ENCODE measurements at places on chromosomes 1 and 21.

GRCh38 chr1:224743608-224744164 lies 127.6 kb downstream of the CNIH3 start:
- no peak for DNase-seq

DNA sequence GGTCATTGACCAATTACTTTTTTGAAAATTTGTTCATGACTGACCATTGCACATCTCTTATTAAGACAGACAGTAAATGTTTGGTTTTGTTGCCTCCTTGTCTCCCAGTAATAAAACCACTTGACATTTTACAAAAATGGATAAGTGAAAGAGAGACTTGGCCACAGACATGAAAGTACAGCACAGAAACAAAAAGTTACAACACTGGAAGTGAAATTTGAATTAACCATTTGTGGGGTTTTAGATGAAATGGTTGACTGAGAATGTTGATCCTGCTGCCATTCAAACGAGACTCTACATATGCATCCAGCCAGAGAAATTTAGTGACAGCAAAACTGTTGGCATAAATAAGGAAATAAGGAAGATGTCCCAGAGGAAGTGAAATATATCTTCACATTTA lies 79.3 kb upstream of the B3GALT2 start:
- no peak for DNase-seq

- no peak for DNase-seq
Measured at GRCh38 chr21:32312976-32313375, 14.3 kb downstream of the MRAP start.

DNA sequence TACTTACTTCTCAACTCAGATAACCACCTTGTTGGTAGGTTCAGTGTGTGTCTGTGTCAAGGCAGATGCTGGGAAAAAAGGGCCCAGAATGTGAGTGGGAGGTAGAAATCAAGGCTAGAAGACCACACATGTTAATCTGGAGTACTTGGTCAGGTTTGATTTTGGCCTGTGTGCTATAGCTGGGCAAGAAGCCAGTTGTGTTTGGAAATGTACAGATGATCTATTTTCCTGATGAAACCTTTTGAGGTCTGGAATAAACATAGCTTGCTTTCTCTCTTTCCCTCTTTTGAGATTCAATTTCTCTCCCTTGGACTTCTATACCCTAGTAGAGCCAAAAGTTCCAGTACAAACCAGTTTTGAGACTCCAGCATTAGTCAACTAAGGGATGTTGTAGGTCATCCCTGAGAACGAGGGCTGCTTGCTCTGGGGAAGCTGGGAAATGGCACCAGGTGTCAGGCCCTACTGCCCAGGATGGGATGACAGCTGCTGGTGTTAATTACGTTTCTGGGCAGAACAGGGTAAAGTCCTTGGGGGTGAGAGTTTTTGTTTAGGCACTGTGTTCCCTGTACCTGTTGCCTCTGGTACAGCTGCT lies 15.8 kb downstream of the MAPKAPK2 start:
- DNase-seq, result no peak

GRCh38 chr1:65949230-65949626 lies 156.5 kb downstream of the PDE4B start:
- DNase-seq, result no peak

GRCh38 chr1:182263706-182264105 lies 127.9 kb downstream of the GLUL start:
- DNase-seq, result no peak

- peak; percentile 81 for DNase-seq
Measured at GRCh38 chr1:184590163-184590750, 164.4 kb downstream of the EDEM3 start.

DNA sequence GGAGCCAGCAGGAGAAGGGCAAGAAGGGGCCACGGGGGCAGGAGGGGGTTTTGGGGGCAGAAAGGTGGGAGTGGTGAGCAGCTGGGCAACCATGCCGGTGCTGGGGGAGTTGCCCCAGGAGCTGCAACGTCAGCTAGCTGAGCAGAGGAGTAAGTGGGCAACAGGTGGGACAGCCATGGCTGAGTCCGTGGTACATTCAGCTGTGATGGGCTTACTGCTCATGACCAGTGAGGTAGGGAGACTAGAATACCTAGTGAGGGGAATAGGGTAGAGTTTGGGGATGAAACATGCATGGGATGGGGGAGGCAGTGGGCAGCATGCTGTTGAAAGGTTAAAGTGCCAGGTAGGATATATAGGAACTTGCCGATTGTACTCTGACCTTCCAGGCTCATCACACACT lies 2.4 kb downstream of the USP21 start:
- no peak for DNase-seq

GRCh38 chr1:31679091-31679490 lies 24.7 kb downstream of the COL16A1 start:
- no peak for DNase-seq

- no peak for DNase-seq
Measured at GRCh38 chr1:84165601-84166000, 21.5 kb downstream of the PRKACB start.

GRCh38 chr1:236518322-236518721 lies 5.5 kb upstream of the LGALS8 start:
- no peak for DNase-seq

GRCh38 chr21:33539616-33540015 lies 2.3 kb downstream of the GART start:
- DNase-seq, result no peak

DNA sequence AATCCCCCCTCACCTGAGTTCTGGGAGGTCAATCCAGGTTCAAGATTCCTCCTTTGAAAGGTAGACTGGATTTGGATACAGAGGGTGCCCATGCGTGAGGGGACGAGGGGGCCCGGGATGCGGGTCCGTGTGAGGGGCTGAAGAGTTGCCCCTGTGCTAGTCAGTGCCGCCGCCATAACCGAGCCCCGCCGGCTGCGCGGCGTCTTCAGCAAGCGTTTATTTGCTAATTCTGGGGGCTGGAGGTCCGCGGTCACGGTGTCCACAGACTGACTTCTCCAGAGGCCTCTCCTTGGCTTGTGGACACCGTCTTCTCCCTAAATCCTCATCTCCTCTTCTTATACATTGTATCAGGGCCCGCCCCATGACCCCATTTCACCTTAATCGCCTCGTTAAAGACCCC lies 20.9 kb upstream of the SAMD11 start:
- no peak for DNase-seq

GRCh38 chr1:30693822-30694221 lies 29.6 kb downstream of the MATN1 start:
- no peak for DNase-seq

DNA sequence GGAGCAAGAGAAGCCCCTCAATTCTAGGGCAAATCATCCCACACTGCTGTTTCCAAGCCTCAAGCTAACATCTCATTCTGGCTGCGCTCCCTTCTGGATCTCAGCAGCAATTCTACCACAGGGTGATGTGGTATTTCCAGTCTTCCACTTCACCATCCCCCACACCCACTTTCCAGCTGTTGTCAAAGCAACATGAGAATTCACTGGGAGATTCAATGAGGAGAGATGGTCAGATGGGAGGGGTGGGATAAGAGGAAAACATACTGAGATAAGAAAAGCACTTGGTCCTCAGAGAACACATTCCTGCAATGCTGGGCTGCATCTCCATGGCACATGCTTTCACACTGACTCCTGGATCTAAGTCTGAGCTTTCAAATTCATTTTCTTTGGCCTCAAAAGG lies 47.3 kb upstream of the LRRC52 start:
- DNase-seq, result no peak

- DNase-seq, result no peak
Measured at GRCh38 chr1:59317780-59318179, 20.9 kb downstream of the FGGY start.

- no peak for DNase-seq
Measured at GRCh38 chr1:155171836-155172731, 1.0 kb downstream of the KRTCAP2 start.

DNA sequence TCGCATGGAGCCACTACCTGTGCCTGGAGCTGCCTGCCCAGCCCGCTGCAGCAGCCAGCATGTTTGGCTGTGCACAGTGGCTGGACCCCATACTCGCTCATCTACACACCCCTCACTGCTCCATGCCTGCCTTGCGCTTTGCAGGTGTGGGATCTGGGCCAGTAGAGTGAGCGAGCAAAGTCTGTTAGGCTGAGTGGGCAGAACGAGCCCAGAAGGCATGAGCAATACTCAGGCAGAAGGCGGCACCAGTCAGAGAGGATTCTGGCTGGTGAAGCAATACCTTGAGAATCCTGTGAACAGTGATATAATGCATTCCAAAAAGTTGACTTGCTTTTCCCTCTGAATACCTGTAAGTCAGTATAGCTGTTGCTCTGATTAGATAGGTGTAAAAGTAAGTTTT lies 816.4 kb downstream of the KCNT2 start:
- no peak for DNase-seq

- DNase-seq, result no peak
Measured at GRCh38 chr1:15526021-15526489, 593 bp upstream of the DNAJC16 start.

DNA sequence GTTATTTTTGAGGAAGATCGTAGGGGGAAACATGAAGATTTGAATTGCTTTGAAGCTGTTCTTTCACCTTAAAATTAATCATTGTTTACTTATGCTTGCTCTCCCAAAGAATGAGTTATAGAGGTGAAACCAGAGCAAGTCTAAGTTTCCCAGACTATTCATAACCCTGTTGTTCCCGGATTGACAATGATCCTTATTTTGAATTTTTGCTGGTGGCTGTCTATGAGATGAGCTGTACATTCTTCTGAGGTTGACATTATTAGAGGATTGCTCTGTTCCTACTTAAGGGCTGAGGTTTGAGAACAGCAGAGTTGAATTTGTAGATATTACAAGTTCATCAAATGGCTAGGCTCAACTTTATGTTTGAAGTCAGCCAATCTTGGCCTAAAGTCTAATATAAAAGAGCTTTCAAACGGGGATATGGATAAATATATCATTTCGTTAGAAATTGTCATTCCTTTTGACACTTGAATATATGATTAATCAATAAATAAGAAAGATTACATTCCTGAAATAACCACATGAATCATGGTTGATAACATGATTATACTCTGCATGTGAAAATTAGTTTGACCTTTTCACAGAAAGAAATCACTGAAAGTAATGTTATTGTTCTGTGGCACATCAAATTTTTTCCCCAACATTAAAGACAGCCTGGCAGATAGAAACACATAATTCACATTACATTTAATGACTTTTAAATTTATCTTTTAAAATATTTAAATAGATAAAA lies 19.1 kb upstream of the PDE4B start:
- no peak for DNase-seq

- DNase-seq, result no peak
Measured at GRCh38 chr1:229318056-229318455, 24.8 kb downstream of the CCSAP start.

GRCh38 chr1:94020764-94021579 lies 100.0 kb downstream of the ABCA4 start:
- DNase-seq, result no peak

DNA sequence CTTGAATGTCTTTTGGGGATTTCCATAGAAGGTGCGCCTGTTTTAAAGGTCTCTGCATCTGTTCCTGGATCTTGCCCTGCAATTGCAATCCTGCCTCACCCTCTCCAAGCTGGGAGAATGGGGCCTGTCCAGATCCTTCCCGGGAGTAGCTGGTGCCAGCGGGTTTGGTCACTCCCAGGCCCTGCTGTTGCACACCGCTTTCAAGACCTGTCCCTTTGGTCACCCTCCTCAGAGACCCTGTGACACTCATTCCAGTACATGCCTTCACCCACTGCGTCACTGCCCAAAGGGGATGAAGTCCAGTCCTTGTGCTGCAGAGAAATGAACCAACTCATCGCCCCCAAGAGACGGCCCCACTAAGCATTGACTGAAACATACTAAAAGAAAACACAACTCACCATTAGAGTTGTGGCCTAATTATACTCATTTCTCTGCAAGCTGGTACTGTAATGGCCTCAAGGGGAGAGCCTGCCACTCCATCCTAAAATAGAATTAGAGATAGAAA lies 1.9 kb upstream of the IRF2BP2 start:
- DNase-seq, result no peak

GRCh38 chr1:204579681-204580080 lies 63.5 kb downstream of the MDM4 start:
- no peak for DNase-seq

- DNase-seq, result no peak
Measured at GRCh38 chr1:17197696-17198095, 7.2 kb upstream of the PADI1 start.

- DNase-seq, result no peak
Measured at GRCh38 chr1:179807291-179807690, 64.2 kb downstream of the FAM163A start.

DNA sequence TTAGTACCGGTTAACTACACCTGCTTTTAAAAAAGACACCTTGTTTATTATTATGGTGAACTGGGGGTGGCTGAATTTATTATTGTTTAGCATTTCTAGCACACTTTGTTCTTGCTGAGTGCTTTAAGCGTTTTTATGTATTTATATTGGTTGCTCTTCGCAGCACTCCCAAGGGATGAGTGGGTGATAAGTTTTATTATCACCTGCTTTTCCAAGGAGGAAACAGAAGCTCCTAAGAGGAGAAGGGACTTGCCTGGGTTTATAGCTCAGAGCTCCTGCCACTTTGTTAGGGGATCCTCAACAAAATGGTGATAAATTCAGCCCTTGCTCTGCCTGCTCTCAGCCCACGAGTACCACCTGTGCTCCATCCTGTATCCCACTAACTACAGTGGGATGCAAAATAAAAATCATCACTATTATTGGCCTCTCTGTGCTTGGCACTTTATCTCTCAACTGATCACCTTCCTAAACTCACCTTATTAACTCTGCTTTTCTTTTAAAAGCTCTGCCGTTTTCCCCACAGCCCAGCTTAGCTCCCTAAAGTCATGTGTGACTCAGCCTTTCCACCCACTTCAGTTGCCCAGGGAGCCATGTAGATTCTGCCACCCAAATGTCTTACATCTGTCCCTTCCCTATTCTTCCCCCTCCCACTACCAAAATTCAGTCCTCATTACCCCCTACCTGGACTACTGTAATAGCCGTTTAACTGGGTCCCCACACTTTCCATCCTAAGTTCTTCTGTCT lies 44.5 kb downstream of the BCL9 start:
- no peak for DNase-seq

- no peak for DNase-seq
Measured at GRCh38 chr21:35646606-35647005, 413.7 kb downstream of the SETD4 start.

- DNase-seq, result no peak
Measured at GRCh38 chr1:149966405-149966804, 29.7 kb upstream of the MTMR11 start.

- no peak for DNase-seq
Measured at GRCh38 chr1:111366256-111366655, 61.3 kb downstream of the OVGP1 start.
